Activated T-helper 1 cell treated with anti-CD3 and anti-CD28 coated beads, Interleukin-2, amount 50 U/mL, for 16 hours (primary cell): ENCODE measurements at places on chromosomes 5 and 9.

DNA sequence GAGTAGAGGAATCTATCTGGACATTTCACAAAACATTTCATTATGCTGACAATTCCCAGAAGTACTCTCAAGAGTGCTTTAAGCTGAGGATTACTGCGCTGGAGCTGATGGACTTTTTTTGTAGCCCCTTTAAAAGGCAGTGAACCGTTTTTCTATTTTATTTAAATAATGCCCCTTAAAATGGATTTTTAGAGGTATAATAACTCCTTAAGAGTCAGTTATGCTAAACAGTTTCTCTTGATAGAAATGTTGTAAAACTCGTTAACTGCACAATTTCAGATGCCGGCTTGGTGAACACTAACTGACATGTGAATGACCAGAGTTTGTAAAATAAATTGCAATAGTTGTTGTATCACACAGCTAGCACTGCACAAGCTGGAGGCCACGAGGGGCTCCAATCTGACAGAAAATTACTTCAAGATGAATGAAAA lies 174.0 kb downstream of the NR2F1-AS1 start:
- no peak for DNase-seq

DNA sequence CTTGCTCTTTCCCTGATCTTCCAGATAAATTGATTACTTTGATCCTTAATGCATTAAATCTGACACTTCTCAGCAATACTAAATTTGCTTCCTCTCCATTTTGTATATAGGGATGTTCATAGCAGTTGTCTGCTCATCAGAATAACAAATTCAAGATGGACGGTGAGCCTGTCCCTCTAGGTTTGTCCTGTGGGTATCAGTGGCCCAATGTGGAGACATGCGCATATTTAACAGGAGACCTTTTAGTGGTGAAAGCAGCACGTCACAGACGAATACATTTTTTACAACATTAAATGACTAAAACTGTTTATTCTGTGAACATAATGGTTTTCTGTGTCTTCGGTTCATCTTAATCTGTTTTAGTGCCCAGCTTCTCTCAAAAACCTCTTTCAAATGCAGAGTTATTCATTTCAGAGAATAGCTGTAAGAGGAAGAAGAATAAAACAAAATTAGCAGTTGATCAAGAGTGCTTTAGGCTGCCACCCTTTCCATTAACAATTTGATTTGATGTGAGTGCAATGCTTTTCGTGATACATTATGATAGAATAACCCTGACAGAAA lies 1970.4 kb upstream of the WWC1 start:
- no peak for DNase-seq

GRCh38 chr5:74413403-74414048 lies 227.0 kb downstream of the ENC1 start:
- no peak for DNase-seq

- no peak for DNase-seq
These were observed 50.9 kb downstream of the GPR107 start for GRCh38 chr9:130104491-130105193.

GRCh38 chr5:176366232-176366894 lies 1.1 kb downstream of the ARL10 start:
- DNase-seq, result no peak

- DNase-seq, result no peak
These were observed 47.9 kb upstream of the SMAD5 start for GRCh38 chr5:136084698-136085097.

DNA sequence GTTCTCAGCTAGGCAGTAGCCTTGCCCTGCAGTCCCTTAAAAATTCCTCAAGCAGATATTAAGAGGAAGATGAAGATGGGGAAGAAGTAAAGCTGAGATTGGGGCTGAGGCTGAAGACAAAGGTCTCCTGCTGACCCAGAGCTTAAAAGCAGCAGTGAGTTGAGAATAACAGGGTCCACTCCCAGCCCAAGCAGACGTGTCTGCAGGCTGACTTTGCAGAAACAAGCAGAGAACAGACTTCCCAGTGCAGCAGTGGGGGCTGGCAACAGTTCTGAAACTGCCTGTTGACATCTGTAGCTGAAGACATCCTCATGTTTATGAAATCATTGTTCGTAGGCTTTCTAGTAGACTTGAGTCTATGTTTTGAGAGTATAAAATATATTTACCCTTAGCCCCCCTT lies 1.1 kb downstream of the CTXN3 start:
- DNase-seq, result no peak

DNA sequence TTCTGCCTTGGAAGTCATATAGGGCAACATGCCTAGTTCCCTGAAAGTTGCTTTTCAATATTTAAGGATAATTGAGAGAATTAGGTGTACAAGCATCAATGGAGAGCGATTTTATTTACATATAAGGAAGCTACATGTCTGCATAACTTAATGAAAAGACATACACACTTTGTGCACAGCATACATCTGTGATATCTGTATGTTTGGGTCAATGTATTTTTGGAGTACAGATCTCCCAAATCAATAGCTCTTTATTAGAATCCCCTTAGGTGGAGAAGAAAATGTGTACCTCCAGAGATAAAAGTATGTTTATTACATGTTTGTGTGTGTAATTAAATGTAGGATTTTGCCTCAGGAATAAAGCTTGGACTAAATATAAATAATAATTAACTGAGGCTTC lies 373.7 kb upstream of the CCNH start:
- DNase-seq, result no peak

- peak; percentile 9 for DNase-seq
These were observed 185.3 kb downstream of the MAPKAP1 start for GRCh38 chr9:125521462-125522327.

- no peak for DNase-seq
These were observed 485.3 kb downstream of the CDH9 start for GRCh38 chr5:26553079-26553478.

- no peak for DNase-seq
These were observed 17.5 kb downstream of the CARNMT1 start for GRCh38 chr9:75010570-75010969.

GRCh38 chr9:1580215-1580614 lies 434.9 kb upstream of the SMARCA2 start:
- no peak for DNase-seq

- no peak for DNase-seq
These were observed 149.8 kb downstream of the NR2F1-AS1 start for GRCh38 chr5:93431250-93431649.

DNA sequence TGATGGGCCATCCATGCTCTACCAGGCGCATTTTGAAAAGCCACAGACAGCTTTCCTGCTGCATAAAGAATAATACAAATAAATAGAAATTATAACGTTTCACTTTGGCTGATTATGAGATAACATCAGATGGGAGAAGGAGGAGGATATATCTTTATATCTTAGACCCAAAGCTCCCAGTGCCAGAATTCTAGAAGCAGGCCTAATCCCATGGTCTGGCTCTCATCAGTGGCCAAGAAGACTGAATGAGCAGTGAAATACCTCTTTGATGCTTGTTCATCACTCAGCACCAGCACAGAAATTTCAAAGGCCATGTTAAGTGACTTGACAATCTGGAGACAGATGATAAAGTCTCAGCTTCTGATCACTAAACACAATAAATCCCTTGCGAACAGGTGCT lies 107.6 kb downstream of the PPP2R2B start:
- DNase-seq, result no peak

DNA sequence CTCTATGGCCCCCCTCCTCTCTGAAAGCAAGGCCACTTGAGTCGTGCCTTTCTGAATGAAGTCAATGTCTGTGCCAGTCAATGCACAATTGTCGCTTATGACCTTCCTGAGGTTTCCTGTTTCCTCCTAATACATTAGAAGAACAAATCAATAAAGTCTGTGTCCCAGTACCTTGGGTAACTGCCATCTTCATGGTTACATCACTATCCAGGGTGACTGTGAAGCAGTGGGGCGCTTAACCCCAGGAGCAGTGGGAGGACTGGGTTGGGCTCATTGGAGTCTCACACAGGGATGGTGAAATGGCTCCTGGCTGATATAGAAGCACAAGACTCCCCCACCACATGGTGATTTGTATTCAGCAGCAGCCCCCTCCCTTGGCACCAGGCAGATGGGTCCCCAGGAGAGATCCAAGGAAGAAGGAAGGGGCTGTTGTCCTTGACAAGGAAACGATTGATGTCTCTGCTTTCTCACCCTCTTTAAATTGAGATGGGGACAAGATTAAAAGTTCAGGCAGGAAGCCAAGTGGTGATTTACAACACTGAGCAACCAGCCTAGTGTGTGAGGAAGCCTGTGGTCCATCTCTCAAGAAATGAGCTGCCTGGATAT lies 261.9 kb upstream of the ZNF462 start:
- DNase-seq, result no peak

GRCh38 chr9:135500525-135501260 lies at the start of gene MRPS2:
Gene MRPS2 (plus strand): TSS chr9:135500682. CDS start chr9:135500711, 29 bp downstream.
- DNase-seq, result peak; percentile 79

- no peak for DNase-seq
These were observed 95.8 kb upstream of the KLF9 start for GRCh38 chr9:70510157-70510770.

DNA sequence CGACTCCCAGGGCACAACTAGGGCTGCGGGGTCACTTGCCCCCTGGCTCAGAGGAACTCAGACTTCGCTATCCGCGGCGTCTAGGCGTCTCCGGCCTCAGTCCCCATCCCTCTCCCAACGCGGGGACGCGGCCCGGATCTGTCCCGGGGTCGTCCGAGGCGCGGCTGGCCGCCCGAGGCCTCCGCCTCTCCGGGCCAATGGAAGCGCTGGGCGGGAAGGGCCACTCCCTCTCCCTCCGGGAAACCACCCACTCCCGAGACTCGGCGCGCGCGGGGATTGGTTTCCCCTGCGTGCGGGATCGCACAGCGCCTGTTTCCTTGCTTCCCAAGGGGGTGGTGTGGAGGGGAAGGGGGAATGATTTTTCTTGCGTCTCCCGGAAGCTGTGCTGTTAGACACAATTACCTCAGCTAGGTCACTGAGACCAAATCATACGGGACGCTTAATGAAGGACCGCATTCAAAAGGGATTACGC lies 38.3 kb downstream of the NR2F1 start:
- no peak for DNase-seq

DNA sequence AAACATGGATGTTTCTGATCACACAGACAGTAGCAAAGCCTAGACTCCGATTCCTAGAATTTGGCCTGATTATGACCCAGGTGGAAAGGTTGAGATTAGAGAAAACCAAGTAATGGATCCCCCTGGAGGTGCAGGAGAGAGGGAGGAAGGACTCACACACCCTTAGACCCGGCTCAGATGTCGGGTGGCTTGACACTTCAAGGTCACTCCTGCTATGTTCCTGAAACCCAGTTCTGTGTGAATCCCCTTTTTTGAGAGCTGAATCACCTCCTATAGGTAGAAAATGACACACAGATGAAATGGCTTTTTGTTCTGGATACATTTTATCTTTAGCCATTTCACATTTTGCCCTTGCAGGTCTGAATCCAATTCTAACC lies 192.8 kb downstream of the ARRDC3 start:
- no peak for DNase-seq

- DNase-seq, result no peak
These were observed 8.2 kb downstream of the CERCAM start for GRCh38 chr9:128428644-128429512.

DNA sequence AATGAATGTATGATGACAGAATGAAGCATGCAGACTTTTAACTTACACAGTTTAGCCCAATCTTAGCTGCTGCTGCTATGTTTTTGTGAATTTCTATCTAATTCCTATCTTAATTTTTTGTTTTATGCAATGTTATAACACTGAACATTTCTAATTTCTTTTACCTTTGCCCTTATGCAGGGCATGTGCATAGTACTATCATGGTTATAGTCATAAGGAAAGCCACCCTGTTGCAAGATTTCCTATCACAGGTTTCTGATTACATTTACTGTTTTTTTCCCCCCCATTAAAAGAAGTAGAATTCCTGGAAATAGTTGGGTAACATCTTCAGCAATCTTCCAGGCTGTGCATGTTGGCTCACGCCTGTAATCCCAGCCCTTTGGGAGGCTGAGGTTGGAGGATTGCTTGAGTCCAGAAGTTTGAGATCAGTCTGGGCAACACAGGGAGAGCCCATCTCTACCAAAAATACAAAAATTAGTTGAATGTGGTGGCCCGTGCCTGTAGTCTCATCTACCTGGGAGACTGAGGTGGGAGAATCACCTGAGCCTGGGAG lies 164.4 kb downstream of the KDM4C start:
- no peak for DNase-seq

- no peak for DNase-seq
These were observed 81.8 kb downstream of the ZNF618 start for GRCh38 chr9:113957821-113958341.

- no peak for DNase-seq
These were observed 43.6 kb downstream of the NR3C1 start for GRCh38 chr5:143359869-143360268.

- DNase-seq, result no peak
These were observed 46.5 kb downstream of the EPB41L4A start for GRCh38 chr5:112372543-112372942.

- no peak for DNase-seq
These were observed 142.1 kb upstream of the GLRA1 start for GRCh38 chr5:152066784-152067183.

DNA sequence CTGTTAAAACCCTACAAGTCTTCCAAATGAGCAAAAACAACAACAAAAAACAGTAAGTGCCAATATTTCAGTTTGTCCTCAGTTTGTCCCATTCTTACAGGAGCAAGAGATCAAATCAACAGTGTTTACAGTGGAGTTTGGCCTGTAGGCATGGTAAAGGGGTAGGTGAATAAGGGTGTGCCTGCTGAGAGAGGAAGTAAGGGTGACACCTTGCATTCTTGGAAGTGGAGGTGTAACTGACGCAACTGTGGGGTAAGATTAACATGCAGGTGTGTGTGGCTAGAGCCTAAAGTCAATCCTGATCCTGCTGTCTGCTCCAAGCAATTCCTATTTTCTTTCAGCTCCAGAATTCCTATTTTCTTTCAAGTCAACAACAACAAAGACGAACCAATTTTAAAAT lies 43.4 kb downstream of the PFDN1 start:
- DNase-seq, result no peak

DNA sequence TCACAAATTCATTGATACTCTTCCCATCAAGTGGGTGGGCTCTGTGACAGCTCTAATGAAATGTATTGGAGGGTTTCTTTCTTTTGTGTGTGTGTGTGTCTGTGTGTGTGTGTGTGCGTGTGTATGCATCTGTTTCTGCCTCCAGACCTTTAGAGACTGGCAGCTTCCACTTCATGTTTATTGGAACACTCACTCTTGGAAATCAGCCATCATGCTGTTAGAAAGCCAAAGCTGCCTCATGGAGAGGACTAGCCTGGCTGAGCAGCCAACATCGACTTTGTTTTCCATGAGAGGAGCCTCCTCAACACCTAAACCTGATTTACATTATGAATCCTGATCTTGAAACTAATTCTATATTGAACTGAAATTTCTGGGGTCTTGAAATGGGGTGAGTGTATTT lies 128.5 kb upstream of the FAM174A start:
- no peak for DNase-seq

DNA sequence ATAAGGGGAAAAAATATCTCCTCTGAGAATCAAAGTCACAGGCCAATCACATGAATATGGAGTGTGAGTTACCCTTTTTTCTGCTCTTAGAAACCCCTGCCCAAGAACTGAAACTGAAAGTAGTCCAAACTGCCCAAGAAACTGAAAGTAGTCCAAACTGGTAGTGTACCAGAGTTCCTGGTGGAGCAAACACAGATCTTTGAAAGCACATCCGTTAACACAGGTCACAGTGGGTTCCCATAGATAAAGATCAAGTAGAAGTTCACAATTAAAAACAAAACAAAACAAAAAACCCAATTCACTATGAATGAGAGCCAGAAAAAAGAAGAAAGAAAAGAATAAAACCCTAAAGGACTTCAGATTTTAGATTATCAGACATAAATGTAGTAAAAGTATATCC lies 332.4 kb upstream of the EFNA5 start:
- DNase-seq, result no peak

- no peak for DNase-seq
These were observed 92.0 kb downstream of the C9orf152 start for GRCh38 chr9:110115826-110116542.

- no peak for DNase-seq
These were observed 71.0 kb downstream of the FER start for GRCh38 chr5:108818613-108819272.
